ENCODE measurements at places on chromosomes 4 and X.

- no peak for DNase-seq
These were observed 435.3 kb downstream of the ZIC3 start for GRCh38 chrX:138001226-138001625.

DNA sequence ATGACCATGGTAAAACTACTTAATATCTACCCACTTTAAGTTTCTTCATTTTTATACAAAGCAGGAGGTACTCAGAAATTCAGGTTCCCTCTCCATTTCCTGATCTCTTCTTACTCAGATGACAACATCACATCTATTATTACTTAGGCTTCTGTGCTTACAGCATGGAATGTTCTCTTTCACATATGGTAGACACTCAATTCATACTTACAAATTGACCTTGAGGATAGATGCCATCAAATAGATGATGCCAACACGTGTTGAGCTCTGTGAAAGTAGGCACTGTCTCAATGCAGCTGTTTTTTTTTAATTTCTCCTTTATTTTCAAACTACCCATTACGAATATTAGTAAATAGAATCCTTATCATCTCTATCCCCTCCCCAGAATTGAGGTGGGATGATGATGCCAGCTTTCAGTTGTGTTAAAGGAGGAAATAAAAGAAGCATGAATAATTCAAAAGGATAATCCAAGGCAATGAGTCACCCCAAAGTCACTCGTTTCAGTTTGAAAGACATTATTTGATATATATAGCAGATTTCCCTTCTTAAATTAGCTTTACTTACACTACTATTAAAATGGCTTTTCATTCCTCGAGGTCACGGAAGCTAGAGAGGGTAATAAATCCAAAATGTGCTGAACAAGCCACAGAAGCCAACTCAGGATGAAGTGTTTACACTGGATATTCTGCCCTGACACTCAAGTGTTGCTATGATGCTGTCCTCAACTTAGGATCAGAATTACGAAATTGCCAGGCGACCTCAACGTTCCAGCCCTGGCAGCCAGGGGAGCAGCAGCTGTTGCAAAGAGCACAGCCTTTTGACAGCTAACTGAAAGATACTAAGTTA, 124.2 kb upstream of the EOLA2 start:
- DNase-seq, result peak; percentile 86

DNA sequence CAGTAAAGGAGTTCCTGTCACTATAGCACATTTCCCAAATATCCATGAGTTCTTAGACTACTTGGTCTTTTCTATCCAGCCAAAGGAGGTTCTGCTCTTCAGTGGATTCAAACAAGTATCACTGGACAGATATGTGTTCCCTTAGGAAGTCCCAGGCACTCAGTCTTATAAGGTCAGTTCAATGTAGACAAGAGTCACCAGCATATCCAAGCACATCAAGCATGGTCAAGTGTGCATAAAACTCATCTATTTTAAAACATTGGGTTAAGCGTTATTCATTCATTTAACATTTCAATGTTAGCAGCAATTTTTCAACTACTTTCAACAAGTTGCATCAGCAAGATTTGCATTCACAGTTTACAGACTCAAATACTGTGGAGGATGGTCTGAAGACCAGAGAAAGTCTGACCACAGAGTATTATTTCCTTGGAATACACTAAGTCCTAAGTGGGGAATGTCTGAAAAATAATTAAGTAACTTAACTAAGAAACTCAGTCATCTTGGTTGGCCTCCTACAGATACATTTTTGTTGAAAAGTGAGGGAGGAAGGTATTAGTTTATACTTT, 630.5 kb upstream of the IGFBP7 start:
- no peak for DNase-seq

DNA sequence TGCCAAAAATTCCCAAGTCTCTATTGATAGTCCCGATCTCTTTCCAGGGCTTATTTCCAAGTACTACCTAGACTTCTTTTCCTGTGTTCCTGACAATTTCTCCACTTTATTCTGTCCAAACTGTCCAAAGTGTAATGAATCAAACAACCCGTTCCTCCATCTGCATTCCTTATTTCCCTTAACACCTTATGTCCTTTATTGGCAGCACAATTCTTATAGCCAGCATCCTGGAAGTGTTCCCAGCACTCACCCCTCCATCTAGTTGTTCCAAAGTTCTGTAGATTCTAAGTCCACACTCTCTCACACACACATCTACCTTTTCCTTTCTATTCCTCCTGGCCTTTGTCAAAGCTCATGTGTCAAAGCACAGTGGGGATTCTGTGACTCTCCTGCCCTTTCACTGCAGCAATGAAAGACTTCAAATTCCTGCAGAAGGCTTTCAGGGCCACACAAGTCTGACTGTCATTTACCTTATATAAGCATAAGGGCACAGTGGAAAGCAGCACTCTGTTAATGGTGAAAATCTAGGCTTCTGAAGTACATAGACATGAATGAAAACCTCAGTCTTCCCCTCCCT, 22.1 kb downstream of the LIMCH1 start:
- DNase-seq, result no peak

DNA sequence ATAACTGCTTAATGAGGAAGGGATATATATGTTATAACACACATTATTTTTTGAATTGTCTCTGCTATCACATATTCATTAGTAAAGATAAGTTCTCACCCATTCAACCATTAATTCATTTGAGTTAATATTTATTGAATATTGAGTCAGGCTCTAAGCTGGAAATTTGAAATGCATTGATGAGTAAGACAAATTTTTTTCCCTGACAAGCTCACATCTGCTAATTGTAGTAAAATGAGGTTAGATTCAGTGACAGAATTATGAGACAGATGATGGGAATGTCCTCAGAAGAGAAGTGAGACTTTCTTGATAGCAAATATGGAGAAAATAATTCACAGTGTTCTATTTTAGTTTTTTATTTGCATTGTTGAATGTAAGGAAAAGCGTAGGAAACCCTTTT, 194.3 kb downstream of the SLC4A4 start:
- peak; percentile 6 for DNase-seq

DNA sequence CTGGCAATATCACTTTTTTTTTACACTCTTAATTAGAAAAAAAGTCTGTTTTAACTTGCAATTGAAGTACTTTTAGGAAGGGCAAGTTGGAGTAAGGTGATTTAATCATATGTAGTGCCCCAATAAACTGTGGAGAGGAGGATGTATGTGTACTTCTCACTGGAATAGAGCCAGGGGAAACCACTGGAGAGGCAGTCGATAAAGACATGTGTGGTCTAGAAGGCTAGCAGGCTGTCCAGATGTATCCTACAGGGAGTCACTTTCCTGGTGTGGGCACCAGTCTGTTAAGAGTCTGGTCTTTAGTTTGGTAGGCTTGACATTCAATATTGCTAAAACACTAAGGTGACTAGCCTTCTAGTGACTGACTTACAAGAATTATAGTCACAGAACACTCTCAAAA, 9.6 kb upstream of the SGMS2 start:
- DNase-seq, result no peak

DNA sequence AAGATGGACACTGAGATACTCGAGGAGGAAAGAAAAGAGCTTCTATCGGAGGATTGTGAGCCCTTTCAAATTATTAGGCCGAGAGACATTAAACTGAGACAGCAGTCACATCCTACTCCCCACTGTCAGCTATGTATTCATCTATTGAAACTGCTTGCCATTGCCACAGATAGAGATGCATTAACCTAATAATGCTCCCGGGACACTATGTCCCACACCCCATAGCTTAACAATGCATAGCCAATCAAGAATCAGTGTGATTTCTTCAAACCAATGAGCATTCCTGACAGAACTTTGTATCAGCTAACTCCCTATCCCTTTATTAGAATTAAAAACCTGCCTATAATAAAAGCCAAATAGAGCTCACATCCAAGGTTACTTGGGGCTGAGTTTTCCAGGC, 118.1 kb upstream of the NEIL3 start:
- DNase-seq, result no peak

DNA sequence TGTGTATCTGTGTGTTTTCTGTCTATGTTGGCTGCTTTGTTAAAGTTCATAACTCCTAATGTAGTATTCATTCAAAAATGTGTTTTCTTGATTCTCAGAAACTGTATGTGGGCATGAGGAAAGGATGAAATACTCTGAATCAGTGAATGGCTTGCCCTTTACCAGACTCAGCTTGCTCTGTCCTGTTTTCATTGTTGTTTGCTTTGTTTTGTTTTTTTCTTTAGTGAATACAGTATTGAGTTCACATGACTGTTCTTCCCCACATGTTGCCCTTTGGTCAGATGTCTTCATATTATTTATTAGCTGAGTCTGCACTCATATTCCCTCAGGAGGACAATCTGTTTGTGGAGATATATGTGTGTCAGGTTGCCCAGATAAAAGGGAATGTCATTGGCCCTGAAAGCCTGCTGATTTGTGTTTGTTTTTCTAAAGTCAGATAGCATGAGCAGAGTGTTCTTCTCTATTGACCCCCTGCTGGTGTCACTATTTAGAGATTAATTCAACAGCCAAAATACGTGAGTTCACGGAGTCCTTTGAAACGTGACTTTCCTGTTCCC, 1184.4 kb downstream of the RPA4 start:
- DNase-seq, result no peak

GRCh38 chrX:103889216-103889615, 57.2 kb upstream of the RAB9B start:
- peak; percentile 28 for DNase-seq

GRCh38 chr4:118905566-118905965, 16.9 kb downstream of the SYNPO2 start:
- peak; percentile 87 for DNase-seq

- no peak for DNase-seq
These were observed 1092.3 kb downstream of the ARAP2 start for GRCh38 chr4:35151816-35152572.

GRCh38 chr4:128844931-128845330, 35.4 kb downstream of the JADE1 start:
- no peak for DNase-seq

GRCh38 chr4:181982856-181983255, 260.3 kb upstream of the TENM3 start:
- no peak for DNase-seq

GRCh38 chrX:105725228-105725627, 97.1 kb upstream of the NRK start:
- no peak for DNase-seq

DNA sequence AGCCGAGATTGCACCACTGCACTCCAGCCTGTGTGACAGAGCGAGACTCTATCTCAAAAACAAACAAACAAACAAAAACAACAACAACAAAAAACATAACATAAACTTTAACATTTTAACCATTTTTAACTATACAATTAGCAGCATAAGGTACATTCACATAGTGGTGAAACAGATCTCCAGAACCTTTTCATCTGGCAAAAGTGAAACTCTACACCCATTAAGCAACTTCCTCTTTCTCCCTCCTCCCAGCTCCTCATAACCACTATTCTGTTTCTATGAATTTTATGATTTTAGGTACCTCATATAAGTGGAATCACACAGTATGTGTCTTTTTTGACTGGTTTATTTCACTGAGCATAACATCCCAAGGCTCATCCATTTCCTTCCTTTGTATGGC, 103.6 kb downstream of the FAM13A start:
- DNase-seq, result no peak

DNA sequence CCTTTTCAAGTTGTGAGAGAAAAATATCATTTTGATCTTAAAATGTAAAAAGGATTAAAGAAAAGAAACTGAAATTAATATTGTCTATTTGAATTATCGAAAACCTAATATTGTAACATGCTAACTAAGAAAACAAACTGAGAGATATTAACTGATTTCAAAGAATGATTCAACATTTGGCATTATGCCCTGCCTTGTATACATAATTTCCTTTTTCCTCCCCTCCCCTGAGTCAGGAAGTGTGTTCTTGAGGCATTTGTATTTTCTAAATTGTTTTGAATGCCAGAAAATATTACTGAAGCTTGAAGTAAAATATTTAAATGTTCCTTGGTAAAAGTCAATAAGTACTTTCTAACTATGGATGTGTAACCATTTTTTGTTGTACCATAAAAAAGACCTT, 49.4 kb downstream of the RPS6KA3 start:
- peak; percentile 67 for DNase-seq

DNA sequence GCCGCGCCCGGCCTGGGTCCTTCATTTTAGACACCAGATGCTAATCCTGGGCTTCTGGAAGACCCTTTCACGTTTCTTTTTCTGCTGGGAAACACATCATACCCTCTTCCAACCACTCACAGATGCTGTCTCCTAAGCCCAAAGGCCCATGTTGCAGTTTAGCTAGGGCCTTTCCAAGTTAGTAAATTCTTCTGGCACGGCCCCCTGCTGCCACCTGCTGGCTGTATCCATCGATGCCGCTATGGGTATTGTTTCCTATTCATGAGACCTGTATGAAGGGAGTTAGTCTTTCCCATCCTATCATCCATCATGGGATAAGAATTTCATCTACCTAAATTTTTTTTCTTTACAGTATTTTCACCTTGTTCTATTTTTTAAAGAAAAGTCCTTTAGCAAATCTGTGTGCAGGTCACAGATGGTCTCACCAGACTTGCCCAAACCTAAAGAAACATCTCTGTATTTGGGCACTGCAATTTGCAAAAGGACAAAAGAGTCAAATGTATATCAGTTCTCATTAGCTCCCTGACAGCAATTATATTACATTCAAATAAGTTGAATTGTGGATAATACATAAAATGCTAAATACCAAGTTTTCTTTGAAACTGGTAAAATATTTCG, 37.8 kb upstream of the SLC9A7 start:
- peak; percentile 65 for DNase-seq

- peak; percentile 17 for DNase-seq
These were observed 389.4 kb downstream of the GALNTL6 start for GRCh38 chr4:172202480-172203076.

DNA sequence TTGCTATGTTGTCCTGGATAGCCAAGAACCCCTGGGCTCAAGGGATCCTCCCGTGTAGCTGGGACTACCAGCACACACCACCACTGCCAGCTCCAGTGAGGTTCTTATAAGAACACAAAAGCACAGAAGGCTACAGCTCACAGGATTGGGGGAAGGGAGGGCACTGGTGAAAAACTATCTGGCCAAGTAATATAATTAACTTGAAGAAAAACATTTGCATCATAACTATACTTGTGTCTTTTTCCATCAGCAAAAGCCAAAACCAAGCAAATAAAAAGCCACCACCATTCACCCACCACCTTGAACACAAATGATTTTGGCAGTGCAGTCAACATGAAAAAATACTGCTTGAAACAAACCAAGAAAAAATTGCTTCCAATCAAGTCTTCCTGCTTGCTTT, 188.2 kb downstream of the MAML3 start:
- DNase-seq, result no peak

GRCh38 chr4:8201321-8201781, 2.3 kb downstream of the SH3TC1 start:
- no peak for DNase-seq
